ENCODE measurements at places on chromosomes 2 and 18.

DNA sequence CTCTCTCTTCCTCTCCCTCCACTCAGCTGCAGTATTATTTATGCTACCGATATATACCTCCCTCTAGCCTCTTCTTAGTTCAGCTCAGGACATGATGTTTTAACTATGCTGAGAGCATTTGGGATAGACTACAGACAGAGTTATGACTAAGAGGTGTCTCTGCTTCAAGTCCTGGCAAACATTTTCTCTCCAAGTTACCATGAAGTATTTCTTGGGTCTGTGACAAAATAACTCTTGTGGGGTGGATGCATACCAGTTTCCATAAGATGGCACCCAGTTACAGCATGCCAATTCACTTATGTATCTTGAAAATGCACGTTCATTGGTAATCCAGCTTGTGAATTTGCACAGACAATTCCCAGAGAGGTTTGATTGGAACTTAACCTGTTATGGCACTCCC, 737.6 kb downstream of the SLC4A3 start:
- DNase-seq, result no peak

GRCh38 chr2:9150568-9150900, 56.1 kb upstream of the ASAP2 start:
- DNase-seq, result no peak

- DNase-seq, result no peak
Measured at GRCh38 chr2:33620-34019, 12.7 kb downstream of the FAM110C start.

DNA sequence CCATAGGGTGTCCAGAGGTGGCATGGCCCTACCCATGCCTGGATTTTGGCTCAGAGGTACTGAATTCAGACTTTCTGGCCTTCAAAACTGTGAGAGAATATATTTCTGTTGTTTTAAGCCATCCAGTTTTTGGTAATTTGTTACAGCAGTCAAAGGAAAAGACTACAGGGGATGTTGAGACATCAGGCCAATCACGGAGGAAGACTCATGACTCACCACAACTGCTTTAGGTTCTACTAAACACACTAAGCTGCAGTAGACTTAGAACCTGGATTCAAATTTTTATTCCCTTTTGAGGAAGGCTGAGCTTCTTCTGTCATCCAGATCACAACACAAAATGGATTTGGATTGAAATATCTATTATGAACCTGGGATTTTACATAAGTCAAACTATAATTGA, 12.0 kb upstream of the C2orf66 start:
- DNase-seq, result no peak

- DNase-seq, result no peak
Measured at GRCh38 chr2:23385748-23386338, 864 bp downstream of the KLHL29 start.

- no peak for DNase-seq
Measured at GRCh38 chr2:58709274-58709673, 468.1 kb upstream of the FANCL start.

GRCh38 chr2:239579081-239579480, 178.3 kb upstream of the HDAC4 start:
- DNase-seq, result no peak

DNA sequence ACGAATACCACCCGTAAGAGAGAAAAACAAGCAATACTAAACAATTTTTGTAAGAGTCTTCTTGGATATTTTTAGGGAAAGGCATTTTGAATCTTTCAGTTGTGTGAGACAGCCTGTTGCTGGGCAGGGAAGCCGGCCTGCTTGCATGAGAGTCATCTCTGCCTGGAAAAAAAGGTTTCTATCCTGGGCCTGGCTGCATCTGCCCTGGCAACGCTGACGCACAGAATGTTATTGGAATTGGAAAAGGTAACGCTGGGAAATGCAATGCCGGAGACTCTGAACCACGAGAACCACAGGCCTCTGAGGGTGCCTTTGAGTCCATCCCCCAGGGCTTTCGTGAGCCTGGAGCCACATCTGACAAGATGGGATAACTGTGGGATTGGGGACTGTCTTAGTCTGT, 17.9 kb upstream of the NPAS2 start:
- DNase-seq, result no peak

- no peak for DNase-seq
Measured at GRCh38 chr2:95306336-95306895, 9.3 kb downstream of the KCNIP3 start.

- DNase-seq, result no peak
Measured at GRCh38 chr2:69943000-69943842, 18.2 kb downstream of the ASPRV1 start.

DNA sequence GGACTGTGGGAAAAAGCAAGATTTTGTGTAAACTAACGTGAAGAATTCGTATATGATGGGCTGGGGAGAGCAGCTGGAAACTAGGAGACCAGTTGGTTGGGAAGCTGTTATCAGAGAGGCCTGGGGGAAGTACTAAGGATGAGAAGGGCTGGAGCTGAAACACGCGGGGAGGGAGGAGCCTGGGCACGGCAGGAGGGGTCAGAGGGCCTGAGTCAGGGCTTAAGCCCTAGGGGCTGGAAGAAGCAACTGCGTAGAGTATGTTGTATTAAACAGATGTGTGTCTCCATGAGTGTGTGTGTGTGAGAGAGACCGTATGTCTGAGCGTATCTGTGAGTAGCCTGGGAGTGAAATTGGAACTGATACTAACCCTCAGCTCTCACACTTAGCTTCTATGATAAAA, 8.4 kb downstream of the POMC start:
- no peak for DNase-seq

DNA sequence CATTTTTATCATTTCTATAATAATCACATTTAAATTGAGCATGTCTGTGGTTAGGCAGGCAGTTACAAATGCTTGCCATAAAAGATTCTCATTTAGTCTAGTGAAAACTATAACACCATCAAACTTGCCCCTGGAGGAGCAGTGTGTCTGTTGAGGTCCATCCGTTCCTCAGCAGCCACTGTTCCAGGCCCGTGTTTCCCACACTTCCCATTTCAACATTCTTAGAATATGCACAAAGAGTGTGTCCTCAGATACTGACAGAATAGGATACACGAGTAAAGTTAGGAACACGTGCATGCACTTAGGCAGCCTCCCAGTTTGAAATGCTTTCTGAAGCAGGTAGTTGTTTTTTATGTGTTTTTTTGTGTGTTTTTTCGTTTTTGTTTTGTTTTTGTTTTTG, 39.9 kb downstream of the NCK2 start:
- no peak for DNase-seq

GRCh38 chr2:48511849-48512470, 18.0 kb upstream of the STON1 start:
- DNase-seq, result no peak

DNA sequence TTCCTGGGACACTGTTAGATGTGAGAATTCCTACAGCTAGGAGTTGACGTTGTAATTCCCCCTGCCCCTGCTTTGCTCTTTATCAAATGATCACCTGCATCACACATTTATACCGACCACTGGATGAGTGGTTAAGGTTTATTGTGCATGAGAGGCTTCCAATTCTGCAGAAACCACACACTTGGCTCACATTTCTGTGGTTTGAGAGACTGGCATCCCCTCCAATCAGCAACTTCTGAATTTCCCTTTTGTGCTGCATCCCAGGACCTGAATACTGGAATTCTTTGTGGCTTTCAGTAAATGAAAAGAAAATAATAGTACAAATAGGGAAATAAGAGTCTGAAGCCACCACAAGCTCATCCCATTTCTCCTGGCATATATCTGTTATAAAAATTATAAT, 628.7 kb upstream of the PIK3C3 start:
- no peak for DNase-seq

GRCh38 chr2:138559641-138560040, 58.1 kb downstream of the SPOPL start:
- DNase-seq, result no peak

- DNase-seq, result no peak
Measured at GRCh38 chr2:74063486-74063885, 78.8 kb downstream of the TET3 start.

- DNase-seq, result no peak
Measured at GRCh38 chr2:21890716-21891115, 766.9 kb downstream of the TDRD15 start.

GRCh38 chr2:74867841-74868658, 34.1 kb downstream of the HK2 start:
- DNase-seq, result no peak

- DNase-seq, result no peak
Measured at GRCh38 chr2:158795195-158795924, at the start of gene DAPL1. Gene DAPL1, plus strand, starts transcription at chr2:158795317. Its CDS starts 56 bp downstream, at chr2:158795373.

GRCh38 chr2:166090908-166091307, 36.9 kb downstream of the SCN1A start:
- DNase-seq, result no peak

DNA sequence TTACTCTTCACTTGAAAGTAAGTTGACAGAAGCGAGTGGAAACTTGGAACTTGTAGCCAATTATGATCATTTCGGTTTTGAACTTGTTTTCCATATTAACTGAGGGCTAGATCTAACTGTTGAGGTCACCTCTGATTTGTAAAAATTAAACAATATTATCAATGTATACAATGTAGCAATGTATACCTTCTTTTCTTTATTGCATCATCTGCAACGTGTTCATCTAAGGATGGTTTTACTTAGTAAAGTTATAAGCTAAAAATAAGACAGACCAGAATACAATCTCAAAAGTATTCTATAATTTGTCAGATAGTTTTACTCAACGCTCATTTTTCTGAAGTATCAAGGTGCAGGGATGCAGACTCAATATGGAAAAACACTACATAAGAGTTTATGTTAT, 435.0 kb upstream of the TNP1 start:
- DNase-seq, result no peak

GRCh38 chr2:68190991-68191731, 33.5 kb downstream of the PNO1 start:
- no peak for DNase-seq

DNA sequence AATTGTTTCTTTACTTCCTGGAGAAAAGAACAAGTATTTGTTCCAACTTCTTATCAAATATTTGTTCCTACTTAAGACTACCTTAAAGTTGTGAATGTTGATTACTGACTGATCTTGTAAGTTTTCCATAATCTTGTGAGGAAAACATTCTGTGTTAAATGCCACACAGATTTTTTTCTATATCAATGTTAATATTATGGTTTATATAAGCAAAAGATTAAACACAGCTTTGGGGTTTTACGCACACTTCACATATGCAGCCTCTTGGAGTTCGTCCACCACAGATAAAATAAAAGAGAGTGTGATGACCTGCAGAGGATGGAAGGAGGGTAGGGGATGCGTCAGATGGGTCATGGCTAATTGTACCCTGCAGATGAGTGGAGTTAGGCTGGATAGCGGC, 780.0 kb upstream of the SALL3 start:
- DNase-seq, result no peak

GRCh38 chr2:72993147-72993932, 76.0 kb downstream of the EMX1 start:
- DNase-seq, result no peak

- no peak for DNase-seq
Measured at GRCh38 chr18:59268127-59268720, 5.0 kb downstream of the RAX start.

- DNase-seq, result no peak
Measured at GRCh38 chr18:48330016-48330991, 78.9 kb downstream of the ZBTB7C start.

- DNase-seq, result no peak
Measured at GRCh38 chr2:36376319-36376765, 20.8 kb downstream of the CRIM1 start.

DNA sequence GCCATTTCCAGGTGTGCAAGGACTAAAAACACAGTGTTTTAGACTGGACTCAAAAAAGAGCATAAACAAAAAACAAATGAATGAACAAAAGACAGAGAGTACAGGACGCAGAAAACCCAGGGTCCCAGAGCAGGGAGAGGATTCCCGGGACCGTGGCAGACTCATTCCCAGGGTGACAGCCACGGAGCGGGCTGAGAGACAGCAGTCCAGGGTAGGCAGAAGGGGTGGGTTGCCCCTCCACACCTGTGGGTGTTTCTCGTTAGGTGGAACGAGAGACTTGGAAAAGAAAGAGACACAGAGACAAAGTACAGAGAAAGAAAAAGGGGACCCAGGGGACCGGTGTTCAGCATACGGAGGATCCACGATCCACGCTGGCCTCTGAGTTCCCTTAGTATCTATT, 273.4 kb downstream of the EIPR1 start:
- DNase-seq, result no peak

GRCh38 chr2:155965415-155966063, 367.0 kb downstream of the NR4A2 start:
- DNase-seq, result no peak

DNA sequence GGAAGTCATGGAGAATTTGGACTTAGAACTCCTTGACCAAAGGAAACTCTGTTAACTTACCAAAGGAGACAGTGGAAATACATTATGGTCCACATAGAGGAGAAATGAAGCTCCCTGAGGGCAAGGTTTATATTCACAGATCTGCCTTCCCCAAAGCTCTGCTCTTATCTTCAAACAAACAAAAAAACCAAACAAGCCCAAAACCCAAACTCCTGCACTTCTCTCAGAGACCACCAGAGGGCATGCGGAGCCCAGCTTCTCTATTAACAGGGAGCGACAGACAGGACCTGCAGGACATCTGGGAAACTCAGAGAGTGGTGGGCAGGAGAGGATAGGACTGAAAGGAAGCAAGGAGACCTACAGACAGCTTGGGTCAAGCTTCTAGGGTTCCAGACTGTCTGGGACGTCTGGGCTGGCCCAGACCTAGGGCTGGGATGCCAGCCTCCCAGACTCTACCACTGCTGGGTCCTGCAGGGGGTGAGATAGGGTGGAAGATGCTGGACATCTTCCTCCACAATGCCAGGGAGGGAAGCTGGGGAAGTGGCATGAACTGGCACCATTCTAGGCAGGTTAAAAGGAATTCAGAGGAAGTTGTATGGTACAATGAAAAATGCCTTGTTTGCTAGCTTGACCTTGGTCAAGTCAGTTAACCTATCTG, 4.0 kb upstream of the WNT10A start:
- peak; percentile 53 for DNase-seq

DNA sequence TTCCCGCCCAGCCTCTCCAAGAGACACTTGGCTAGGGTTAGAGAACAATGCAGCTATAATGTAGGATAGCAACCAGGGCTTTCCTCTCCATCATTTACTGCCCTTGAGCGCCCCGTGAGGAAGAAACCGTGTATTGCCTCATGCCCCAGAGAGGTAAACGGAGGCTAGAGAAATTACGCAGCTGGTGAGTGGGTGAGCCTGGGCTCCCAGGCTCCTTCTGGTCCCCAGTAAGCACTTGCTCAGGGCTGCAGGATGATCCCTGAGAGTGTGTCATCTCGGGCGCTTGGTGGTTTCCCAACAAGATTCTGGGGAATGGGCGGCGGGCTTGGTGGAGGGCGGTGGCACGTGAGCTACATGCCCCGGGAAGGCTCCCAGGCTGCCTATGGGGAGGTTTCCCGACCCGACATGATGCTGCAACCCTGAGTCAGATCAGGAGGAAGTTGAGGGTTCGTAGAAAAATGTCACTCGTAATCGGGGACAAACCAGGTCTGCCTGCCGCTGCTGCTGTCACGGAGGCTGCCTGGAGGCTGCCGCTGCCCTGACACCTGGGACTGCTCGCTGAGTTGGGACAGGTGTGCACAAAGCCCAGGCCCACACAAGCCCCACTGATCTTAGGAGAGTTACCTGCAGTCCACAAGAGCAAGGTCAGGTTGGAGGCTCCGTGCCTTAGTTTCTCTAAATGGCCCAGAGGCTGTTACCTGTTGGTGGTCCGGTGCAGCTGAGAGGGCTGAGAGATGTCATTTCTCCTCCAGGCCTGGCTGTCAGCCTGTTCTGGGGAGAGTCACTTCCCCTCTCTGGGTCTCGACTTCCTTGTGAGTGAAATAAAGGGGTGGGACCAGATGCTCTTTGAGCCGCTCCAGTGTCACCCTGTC, at the start of gene GPR55:
Gene GPR55, minus strand, starts transcription at position 773 of the 872 bp plus-strand sequence. CDS start 14,280 bp downstream, outside the sequence.
- no peak for DNase-seq
